ENCODE measurements at places on chromosomes 4 and X.
A peak's percentile ranks its signal among the peaks of the same experiment; 100 is the strongest.

- H3K27me3 ChIP-seq, result no peaks in the 10 kb centered on the region
- no peak overlapping the region for H3K27ac ChIP-seq
- H3K4me1 ChIP-seq, result no peaks in the 10 kb centered on the region
Measured at GRCh38 chr4:15963576-15963975, 601 bp upstream of the FGFBP2 start.

DNA sequence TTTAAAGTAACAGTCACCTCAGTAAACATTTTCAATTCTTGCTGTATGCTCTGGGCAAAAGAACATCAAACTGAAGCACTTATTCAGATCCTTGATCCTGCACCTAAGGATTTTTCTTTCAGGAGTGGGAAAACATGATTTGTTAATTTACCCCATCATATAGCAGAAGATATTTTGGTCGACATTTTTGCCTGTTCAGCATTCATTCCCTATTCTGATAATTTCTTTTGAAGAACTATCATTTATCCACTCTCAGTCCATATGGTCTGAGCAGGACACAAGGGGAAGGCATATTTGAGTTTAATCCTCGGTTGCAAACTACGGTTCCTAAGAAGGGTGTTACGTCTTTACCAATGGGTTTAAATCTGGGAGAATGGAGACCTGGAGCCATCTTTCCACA lies 1.2 kb upstream of the CLOCK start:
- H3K36me3 ChIP-seq, result no peaks in the 10 kb centered on the region
- no peaks in the 10 kb centered on the region for H3K27me3 ChIP-seq
- H3K4me1 ChIP-seq, result peaks cover 6% of the 10 kb centered on the region
- H3K4me3 ChIP-seq, result peak overlapping the region; percentile 99

- no peak for ATAC-seq
Measured at GRCh38 chr4:143771269-143771668, 70.8 kb upstream of the FREM3 start.

DNA sequence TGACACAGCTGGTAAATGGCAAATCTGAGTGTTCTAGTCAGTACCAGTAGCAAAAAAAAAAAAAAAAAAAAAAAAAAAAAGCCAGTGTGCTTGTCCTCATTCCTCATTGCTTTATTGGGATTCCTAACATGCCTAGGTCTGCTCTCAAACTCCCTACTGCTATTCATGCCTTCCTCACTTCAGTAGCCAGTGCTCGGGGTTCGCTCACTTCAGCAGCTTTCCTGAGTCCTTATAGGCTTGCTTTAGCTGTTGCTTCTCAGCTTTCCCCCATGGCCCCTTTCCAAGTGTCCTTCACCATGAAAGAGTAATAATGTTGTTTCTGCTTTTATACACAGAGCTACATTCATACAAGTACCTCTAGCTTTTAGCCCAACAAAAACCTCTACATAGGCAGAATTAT lies 30.8 kb downstream of the SLITRK2 start:
- no peaks in the 10 kb centered on the region for H3K36me3 ChIP-seq
- ATAC-seq, result no peak
- H3K4me1 ChIP-seq, result no peaks in the 10 kb centered on the region
- H3K27ac ChIP-seq, result no peak overlapping the region
- H3K27me3 ChIP-seq, result no peaks in the 10 kb centered on the region
- no peak overlapping the region for H3K4me3 ChIP-seq

DNA sequence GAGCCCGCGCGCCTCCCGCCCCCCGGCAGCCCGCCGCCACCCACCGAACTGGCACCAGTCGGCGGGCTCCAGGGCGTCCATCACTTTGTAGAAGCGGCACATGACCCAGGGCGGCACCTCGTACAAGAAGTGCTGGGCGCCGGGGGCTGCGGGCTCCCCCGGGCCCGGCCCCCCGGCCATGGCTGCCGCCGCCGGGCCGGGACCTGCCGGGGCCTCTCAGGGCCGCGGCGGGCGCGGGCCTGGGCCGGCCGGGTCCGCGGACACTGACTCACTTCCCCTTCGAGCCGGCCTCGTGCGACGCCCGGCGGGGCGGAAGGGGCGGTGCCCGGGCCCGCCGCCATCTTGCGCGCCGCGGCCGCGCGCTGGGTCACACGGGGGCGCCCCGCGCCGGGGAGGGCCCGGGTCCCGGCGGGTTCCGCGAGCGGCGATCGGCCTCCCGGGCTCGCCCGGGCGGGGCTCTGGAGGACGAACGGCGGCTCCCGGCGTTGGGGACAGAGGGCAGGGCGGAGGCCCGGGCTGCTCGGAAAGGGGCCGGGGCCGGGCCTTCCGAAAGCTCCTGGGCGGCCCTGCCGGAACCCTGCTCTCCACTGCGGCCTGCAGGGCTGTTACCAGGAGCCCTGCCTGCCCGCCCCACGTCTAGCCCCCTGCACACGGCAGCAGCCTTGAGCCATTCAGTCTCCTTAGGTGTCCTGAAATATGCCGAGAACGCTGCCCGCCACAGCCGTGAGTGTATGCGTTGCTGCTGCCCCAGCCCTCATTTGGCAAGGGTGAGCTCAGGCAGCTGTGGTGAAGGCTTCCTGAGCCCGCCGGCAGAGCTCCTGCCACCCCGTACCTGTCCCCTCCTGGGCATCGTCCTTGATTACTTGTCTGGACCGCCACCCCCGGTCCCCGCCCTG lies at the start of gene IRAK1:
IRAK1 (minus strand) TSS at position 270 of the 896 bp plus-strand sequence; CDS start at position 180, 90 bp downstream.
- peak within 1 kb of the TSS; percentile 91 for H3K27ac ChIP-seq
- ATAC-seq, result peak; percentile 88
- peak within 1 kb of the TSS; percentile 67 for H3K4me3 ChIP-seq
- no peaks in the 10 kb centered on the region for H3K27me3 ChIP-seq
- H3K4me1 ChIP-seq, result peaks cover 29% of the 10 kb centered on the region

Measured in gastroesophageal sphincter (tissue), 4 donors.